Posterior vena cava (tissue), 2 donors: ENCODE measurements at places on chromosomes 1 and 21.
A peak's percentile ranks its signal among the peaks of the same experiment; 100 is the strongest.

GRCh38 chr1:171712341-171712740 is 29.5 kb downstream of the VAMP4 start:
- no peak for DNase-seq

DNA sequence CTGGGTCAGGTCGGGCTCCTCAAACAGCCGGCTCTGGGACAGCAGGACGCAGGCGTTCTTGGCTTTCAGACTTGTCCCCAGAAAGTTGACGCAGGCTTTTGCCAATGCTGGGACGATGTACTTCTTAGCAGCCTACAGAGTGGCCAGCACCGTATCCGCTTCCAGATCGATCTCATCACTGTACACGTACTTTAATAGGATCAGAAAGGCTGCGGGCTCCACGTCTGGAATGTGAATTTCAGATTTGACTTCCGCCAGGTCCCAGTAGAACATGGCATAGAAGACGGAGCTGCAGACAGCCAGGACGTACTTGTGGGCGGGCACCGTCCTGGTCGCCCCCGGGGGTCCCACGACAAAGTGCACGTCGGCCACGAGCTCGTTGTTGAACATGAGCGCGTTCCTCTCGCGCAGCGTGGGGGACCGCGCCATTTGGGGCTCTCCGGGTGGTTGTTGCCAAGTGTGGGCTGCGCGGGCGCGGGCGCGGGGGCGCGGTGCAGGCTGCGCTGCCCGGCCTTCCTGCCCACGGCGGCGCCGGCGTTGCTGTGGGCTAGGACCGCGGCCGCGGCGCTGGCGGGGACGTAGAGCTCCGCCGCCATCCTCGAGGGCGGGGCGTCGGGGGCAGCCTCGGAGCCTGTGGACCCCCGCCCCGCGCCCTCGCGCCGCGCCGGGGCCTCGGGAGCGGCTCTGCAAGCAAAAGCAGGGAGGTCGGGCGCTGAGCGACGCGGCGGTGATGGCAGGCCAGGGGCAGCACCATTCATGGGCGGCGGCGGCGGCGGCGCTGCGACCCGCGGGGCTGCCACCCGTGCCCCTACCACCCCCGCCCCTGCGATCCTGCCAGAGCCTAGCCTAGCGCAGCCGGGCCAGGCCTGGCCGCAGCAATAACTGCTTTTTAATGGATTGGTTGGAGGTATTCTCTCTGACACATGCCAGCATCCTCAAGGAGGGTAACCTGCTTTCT is 10.6 kb downstream of the CNR2 start:
- no peak for DNase-seq

- no peak for DNase-seq
Observed at GRCh38 chr1:116325922-116326321, 47.1 kb upstream of the ATP1A1 start.

DNA sequence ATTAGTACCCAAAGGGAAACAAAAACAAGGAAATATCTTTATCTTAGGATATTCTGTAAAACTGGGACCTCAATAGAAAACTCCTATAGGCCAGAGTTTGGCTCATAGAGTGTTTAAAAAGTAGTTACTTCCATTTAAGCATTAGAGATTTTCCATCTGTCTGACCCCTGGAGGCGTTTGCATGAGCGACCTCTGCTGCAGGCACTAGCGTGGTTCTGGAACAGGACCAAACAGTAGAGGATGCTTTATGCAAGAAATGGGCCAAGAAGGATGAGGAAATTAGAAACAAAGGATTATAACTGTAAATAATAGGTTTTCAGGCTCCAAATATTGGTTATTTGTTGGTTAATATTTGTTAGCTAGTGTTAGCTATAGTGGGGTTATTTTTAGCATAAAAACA is 5.7 kb downstream of the ZBTB40 start:
- DNase-seq = no peak

DNA sequence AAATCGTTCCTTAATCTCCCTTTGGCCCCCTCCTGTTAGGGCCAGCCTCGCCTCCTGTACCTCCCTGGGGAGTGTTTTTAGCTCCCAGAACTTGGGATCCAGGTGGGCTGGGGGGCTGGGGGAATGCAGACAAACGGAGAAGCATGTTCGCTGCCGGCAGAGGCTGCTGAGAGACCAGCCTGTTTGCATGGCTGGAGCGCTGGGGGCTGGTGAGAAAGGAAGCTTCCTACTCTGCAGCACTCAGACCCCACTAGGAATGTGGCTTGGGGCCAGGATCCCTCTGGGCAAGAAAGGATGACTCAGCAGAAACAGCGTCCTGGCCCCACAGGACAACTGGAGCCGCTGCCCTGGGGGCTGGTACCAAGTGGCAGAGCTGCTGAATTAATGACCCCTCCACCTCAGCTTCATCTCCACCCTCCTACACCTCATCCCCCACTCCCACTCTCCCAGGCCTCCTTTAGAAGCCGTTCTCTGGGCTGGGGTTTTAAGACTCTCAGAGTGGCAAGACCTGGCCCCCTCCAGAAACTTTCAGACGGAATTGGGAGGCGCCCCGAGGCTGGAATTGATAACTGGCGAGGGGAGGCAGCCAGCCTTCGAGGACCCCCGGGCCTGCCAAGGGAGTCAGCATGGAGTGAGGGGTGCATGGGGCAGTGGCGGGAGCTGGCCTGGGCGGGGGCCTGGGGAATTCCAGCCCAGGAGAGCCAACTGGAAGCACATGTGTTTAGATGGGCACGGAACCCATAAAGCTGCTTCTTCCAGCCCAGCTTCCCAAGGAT is 28.5 kb upstream of the EPS8L3 start:
- peak; percentile 89 for DNase-seq

DNA sequence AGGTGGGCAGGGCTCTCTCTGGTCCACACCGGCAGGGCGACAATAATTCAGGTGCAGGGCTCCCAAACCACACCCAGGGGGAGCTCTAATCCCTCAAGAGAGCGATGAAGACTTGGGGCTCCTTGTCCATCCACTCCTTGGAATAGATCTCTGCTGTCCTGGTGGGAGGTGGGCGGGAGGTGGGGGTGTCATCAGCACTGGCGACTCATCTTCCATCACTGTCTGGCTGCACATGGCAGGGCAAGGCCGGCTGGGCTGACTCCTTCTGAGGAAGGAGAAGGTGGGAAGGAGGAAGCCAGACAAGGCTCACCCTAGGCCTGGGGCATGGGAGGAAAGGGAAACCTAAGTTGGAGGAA is 29.3 kb downstream of the TNNT2 start:
- DNase-seq = peak; percentile 61

- DNase-seq = no peak
Observed at GRCh38 chr1:187655104-187655503, 826.4 kb downstream of the PLA2G4A start.

DNA sequence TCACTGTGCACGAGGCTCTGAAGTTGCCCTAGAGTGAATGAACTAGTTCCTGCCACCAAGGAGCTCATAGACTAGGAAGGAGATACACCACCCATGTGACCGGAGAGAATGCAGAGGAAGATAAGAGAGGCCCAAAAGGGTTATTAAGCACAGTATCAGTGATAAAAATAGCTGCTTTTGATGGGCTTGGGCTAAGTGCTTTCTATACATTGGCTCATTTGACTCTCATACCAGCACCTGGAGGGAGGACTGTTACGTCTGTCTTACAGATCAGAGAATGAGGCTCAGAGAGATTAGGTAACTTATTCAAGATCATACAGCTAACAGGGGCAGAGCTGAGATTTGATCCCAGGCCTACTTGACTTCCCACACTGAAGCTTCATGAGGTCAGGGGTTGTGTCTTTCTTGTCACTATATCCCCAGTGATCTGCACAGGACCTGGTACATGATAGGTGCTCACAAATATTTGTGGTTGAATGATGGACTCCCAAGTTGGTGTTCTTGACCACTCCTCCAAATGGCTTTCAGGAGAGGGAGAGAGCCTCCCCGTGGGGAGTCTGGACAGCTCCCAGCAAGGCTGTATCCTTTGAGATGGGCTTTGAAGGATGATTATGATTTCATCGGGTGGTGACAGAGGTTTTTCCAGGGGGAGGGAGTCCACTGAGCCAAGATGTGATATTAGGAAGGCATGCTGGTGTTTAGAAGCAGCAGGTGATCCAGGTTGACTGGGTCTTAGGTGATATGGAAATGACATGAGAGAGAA is 14.4 kb downstream of the PPFIA4 start:
- no peak for DNase-seq

- DNase-seq = no peak
Observed at GRCh38 chr1:109850827-109851226, 59.8 kb upstream of the CSF1 start.

GRCh38 chr1:228778961-228779360 is 43.7 kb downstream of the RHOU start:
- no peak for DNase-seq

- DNase-seq = no peak
Observed at GRCh38 chr1:229582011-229582694, 23.6 kb upstream of the ABCB10 start.

- no peak for DNase-seq
Observed at GRCh38 chr1:203219171-203219570, 10.3 kb downstream of the CHIT1 start.

- no peak for DNase-seq
Observed at GRCh38 chr1:245956225-245956624, 550.9 kb downstream of the SMYD3 start.

- DNase-seq = no peak
Observed at GRCh38 chr1:239593527-239593926, 207.2 kb downstream of the CHRM3 start.
